ENCODE measurements at places on chromosomes 11 and 22. TPM values are rescaled to one million over a fixed set of nuclear protein-coding genes. Genes with fewer than 3 reads are reported as not detected.

- no peak overlapping the region for H3K27ac ChIP-seq
- DNase-seq = no peak
- no peak overlapping the region for H3K4me3 ChIP-seq
- no peaks in the 10 kb centered on the region for H3K36me3 ChIP-seq
Measured at GRCh38 chr11:13889552-13890249, 72.8 kb upstream of the SPON1 start.

- no peak overlapping the region for H3K4me3 ChIP-seq
- no peaks in the 10 kb centered on the region for H3K36me3 ChIP-seq
- DNase-seq = no peak
- H3K4me1 ChIP-seq = peaks cover 11% of the 10 kb centered on the region
- H3K27me3 ChIP-seq = no peaks in the 10 kb centered on the region
Measured at GRCh38 chr22:27984723-27985122, 65.7 kb upstream of the PITPNB start.

- no peaks in the 10 kb centered on the region for H3K4me1 ChIP-seq
- no peak overlapping the region for H3K27ac ChIP-seq
- no peak for DNase-seq
- H3K4me3 ChIP-seq = no peak overlapping the region
- no peaks in the 10 kb centered on the region for H3K27me3 ChIP-seq
- H3K36me3 ChIP-seq = no peaks in the 10 kb centered on the region
Measured at GRCh38 chr11:110629594-110629993, 82.6 kb downstream of the ARHGAP20 start.

- no peak overlapping the region for H3K27ac ChIP-seq
- H3K36me3 ChIP-seq = no peaks in the 10 kb centered on the region
- H3K27me3 ChIP-seq = no peaks in the 10 kb centered on the region
- no peak overlapping the region for H3K4me3 ChIP-seq
Measured at GRCh38 chr11:2306452-2306823, 4.6 kb downstream of the TSPAN32 start.

DNA sequence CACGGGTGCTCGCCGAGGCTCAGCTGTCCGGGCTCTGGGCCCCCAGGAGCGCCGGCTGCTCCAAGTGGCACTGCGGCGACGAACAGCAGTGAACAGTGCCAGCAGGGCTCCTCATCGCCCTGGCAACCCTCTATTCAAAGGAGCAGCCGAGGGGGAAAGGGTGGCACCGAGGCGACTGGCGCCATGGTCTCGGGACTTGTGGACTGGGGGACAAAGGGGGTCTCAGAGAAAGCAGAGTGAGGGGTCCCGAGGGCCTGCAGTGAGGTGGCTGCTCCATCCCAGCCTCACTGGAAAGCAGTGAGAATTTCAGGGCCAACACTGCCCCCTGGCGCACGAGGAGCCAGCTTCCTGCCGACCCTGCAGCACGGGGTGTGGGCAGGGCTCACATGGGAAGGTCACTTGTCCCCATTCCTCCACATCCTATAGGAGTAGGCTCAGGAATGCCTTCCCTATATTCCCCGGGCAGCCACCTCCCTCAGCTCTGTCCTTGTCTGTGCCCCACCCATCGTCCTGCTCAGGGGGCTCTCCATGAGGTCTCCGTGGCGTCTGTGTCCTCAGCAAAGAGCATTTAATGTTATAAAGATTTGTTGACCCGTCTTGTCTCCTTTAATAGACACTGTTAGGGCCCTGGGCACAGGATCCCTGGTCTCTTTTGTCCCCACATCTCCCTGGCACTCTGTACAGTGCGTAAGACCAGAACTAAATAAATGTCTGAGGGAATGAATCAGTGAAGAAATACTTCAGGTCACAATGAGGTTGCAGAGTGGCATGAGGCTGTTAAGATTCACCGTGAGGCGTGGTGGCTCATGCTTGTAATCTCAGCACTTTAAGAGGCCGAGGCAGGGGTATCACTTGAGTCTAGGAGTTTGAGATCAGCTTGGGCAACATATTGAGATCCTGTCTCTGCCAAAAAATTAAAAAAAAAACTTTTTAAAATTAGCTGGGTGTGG, 26.4 kb downstream of the LRFN4 start:
- H3K27ac ChIP-seq = no peak overlapping the region
- DNase-seq = peak; percentile 92
- H3K36me3 ChIP-seq = no peaks in the 10 kb centered on the region
- H3K4me3 ChIP-seq = no peak overlapping the region
- peaks cover 10% of the 10 kb centered on the region for H3K4me1 ChIP-seq

The MS4A6A gene
- not detected for total RNA-seq

The RRAS2 gene
- total RNA-seq = 293 TPM

The FZD4 gene
- 8.9 TPM for total RNA-seq

All from GM23338 (cell line).